ENCODE measurements at places on chromosomes 2 and 18.

DNA sequence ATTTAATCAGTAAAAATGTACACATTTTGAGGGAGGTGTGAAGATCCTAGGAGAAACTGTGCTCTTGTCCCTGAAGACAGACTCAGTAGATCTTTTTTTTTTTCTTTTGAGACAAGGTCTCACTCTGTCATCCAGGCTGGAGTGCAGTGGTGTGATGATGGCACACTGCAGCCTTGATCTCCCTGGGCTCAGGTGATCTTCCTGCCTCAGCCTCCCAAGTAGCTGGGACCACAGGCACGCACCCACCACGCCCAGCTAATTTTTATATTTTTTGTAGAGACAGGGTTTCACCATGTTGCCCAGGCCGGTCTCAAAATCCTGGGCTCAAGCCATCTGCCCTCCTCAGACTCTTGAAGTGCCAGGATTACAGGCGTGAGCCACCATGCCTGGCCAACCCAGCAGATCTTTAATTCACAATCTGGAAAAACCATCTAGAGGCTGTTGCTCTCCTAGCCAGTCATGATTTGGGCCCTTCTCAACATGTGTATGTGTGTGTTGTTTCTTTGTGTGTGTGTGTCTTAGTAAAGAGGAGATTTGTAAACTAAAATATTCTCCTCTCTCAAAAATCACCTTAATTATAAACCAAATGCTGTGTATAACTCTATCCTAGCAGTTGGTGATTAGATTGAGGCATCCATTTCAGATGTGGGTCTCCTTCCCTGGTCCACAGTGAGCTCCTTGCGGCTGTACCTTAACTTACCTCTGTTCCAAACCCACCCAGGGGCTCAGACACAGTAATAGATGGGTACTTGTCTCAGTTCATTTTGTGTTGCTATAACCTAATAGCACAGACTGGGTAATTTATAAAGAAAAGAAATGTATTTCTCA lies 3.9 kb upstream of the MYCN start:
- DNase-seq, result no peak

DNA sequence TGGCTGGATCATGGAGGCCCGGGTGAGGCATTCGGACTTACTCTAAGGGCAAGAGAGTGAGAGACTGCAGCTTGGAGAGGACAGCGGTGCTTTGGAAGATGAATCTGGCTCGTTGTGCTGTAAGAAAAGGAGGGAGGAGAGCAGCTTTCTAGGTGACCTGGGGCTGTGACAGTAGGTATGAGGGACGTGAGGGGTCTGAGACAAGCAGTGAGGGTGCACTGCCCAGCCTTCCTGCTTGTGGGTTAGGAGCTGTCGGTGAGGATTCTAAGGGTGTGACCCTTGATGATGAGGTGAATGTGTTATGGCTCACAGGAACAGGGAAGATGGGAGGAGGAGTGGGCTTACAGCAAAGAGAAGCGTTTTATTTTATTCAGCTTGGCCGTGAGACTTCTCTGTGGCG lies 27.1 kb upstream of the RHOB start:
- no peak for DNase-seq

DNA sequence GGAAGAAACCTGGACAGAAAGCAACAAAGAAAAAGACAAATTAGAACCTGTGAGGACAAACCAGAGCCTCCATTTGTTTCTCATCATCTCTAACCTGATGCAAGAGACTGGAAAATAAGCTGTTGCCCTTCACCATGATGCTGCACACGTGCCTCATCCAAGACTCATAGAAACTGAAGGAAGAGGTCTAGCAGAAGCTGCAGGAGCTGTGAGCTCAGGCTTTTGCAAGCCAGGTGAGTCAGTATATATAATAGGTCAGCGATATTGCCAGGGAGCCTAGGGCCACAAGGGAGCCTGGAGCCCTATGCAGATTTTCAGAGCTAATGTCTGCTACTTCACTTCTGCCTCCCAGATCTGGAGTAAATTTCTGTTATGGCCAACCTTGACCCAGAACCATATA lies 163.1 kb downstream of the LNPK start:
- DNase-seq, result no peak

DNA sequence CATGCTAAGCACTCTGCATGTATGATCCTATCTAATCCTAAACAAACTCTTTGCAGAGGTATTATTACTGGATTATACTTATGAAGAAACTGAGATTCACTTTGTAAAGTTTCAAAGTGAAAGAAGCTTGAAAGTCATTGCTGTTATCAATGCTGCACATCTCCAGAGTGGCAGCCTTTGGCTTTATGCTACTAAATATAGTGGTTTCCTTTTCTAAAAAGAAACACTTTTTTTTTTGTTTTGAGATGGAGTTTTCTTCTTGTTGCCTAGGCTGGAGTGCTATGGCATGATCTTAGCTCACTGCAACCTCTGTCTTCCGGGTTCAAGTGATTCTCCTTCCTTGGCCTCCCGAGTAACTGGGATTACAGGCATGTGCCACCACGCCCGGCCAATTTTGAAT lies 114.9 kb upstream of the RAB27B start:
- DNase-seq, result no peak

- peak; percentile 22 for DNase-seq
Measured at GRCh38 chr2:204072443-204073324, 136.1 kb downstream of the ICOS start.

Measured in T-cell (primary cell).